Activated T-helper 2 cell treated with anti-CD3 and anti-CD28 coated beads, Interferon-gamma antibody, Interleukin-2, Interleukin-4, amounts not matched to agents 10 μg/mL and 5 μg/mL and 100 μg/mL, durations not matched to agents 14 hours and 24 hours and 36 hours (primary cell): ENCODE measurements at places on chromosomes 2 and 18. TPM values are rescaled to one million over a fixed set of nuclear protein-coding genes. Genes with fewer than 3 reads are reported as not detected.

Gene SEMA4C
- 32.0 and 36.1 TPM in 2 replicates for total RNA-seq

- H3K27me3 ChIP-seq, result peaks cover 39% of the 10 kb centered on the region
- no peak for DNase-seq
- H3K36me3 ChIP-seq, result no peaks in the 10 kb centered on the region
- H3K27ac ChIP-seq, result no peak overlapping the region
- H3K4me1 ChIP-seq, result no peaks in the 10 kb centered on the region
Measured at GRCh38 chr2:69271831-69272257, 115.2 kb downstream of the GFPT1 start.

DNA sequence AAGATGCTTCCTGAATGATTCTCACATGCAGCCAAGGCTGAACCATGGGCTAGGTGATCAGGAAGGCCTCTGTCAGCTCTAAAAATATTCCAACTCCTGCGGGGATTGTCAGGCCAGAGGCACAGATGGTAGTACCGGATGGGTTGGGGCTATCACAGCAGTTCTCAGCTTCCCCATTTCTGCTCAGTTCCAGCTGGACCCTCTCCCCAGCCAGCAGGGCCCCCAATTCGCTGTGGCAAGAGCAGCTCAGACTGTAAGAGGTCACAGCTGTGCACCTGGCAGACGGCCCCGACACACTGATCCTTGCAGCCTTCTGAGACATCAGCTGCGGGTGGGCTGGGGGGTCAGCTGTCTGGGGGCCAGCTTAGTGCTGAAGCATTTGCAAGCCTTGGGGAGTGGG lies 43.6 kb upstream of the TCF7L1 start:
- no peak overlapping the region for H3K27ac ChIP-seq
- peaks cover 3% of the 10 kb centered on the region for H3K27me3 ChIP-seq
- no peaks in the 10 kb centered on the region for H3K4me1 ChIP-seq
- H3K4me3 ChIP-seq, result no peak overlapping the region
- no peak for DNase-seq

DNA sequence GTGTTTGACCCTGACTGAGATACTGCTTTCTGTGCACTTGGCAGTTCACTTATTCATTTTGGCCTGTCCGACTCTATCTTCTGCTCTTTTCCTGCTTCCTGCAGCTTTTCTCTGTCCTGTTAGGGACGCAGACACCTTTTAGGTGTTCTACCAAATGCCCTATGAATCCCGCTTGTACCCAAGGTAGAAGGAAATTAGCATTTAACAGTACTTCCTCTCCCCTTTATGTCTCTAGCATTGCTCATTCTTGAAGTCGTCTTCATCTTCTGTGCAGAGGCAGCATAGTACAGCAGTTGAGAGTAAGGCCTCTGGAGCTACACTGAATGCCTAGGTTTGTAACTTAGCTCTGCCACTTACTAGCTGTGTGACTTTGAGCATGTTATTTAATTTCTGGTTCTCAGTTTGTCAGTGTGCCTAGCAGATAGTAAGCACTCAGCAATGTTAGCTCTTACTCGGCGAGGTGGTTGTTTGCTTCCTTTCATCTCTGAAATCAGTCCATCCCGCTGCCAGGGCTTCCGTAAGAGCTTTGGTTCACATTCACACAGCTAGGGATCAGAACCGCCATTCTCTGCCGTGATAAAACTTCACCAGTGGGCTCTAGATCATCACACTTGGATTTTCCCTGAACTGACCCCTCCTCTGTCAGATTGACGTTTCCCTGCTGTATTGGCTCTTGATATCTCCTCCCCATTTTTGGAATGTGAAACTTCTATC lies 1.4 kb downstream of the CCT7 start:
- DNase-seq, result no peak
- no peaks in the 10 kb centered on the region for H3K27me3 ChIP-seq
- H3K4me3 ChIP-seq, result peak overlapping the region; percentile 96
- H3K4me1 ChIP-seq, result peaks cover 31% of the 10 kb centered on the region
- H3K27ac ChIP-seq, result peak overlapping the region; percentile 92
- H3K36me3 ChIP-seq, result peaks cover 44% of the 10 kb centered on the region
